Stimulated activated CD4-positive, alpha-beta T cell treated with anti-CD3 and anti-CD28 coated beads, TNF-alpha, amount 100 ng/mL, for 4 hours (primary cell): ENCODE measurements at places on chromosomes 3 and 15.

- no peak for DNase-seq
Measured at GRCh38 chr15:65621638-65622037, at the start of gene SLC24A1. SLC24A1 (plus strand) TSS chr15:65621938; CDS start chr15:65624081, 2,143 bp downstream.

GRCh38 chr3:181839039-181839915, 127.6 kb downstream of the SOX2 start:
- no peak for DNase-seq

- DNase-seq = no peak
Measured at GRCh38 chr3:13584427-13584891, 35.5 kb downstream of the FBLN2 start.

DNA sequence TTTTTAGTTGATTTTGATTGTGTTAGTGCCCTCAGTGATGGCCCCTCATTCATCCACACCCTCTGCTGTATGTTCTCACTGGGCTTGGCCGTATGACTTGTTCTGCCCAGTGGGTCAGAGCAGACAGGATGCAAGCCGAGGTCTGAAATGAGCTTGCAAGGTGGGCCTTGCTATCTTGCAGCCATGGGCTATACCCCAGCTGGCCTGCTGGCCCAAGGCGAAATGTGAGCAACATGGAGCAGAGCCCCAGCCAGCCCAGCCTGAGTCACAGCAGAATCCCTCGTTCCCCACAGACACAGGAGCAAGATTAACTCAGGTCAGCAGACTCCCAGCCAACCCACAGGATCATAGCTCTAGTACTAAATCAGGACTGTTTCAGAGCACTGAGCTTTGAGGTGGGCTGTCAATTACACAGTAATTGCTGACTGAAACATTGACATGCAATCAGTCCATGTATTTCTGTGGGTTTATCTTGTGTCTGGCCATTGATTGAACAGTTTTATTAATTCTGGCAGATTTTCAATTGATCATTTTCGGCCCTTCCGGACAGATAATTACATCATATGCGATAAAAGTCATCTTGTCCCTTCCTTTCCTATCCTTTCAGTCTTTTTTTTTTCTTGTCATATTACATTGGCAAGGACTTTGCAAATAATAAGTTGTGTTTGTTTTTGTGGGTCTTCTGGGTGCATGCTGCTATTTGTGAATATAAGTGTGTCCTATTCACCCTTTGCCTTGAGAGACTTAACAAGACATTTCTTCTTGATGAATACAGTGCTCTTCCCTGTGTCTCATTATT, 27.1 kb downstream of the KLF15 start:
- DNase-seq = no peak

DNA sequence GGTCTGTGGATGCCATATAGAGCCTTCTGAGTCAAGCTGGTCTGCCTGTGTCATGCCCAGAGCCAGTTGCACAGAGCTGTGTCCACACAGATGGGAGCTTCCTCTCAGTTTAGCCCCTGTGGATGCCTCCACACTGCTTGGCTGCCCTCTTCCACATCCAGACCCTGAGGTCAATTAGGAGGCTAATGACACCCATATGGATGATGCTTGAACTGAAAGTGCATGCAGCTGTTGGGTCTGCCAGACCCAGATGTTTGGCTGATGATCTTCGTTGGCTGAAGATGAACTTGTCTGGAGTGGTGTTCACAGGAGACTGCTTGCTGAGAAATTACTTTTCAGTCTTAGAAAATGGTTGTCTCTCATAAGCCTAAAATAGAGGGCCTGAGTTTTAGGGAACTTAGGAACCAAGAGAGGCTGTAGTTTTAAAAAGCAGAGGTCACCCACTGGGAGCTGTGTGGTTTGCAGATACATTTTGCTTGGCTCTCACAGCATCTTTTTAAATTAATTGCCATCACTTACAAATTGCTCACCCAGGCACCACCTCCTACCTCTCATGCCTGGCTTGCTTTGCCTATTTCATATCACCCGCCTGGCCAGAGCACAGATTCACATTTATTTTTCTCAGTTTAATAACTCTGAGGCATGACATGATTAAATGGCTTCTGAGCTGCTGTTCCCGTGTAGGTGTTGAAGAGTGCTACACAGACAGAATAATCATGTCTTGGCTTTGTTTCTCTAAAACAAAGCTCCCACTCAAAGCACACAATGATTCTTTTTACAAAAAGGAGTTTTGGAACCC, 176.1 kb downstream of the MINAR1 start:
- DNase-seq = no peak

DNA sequence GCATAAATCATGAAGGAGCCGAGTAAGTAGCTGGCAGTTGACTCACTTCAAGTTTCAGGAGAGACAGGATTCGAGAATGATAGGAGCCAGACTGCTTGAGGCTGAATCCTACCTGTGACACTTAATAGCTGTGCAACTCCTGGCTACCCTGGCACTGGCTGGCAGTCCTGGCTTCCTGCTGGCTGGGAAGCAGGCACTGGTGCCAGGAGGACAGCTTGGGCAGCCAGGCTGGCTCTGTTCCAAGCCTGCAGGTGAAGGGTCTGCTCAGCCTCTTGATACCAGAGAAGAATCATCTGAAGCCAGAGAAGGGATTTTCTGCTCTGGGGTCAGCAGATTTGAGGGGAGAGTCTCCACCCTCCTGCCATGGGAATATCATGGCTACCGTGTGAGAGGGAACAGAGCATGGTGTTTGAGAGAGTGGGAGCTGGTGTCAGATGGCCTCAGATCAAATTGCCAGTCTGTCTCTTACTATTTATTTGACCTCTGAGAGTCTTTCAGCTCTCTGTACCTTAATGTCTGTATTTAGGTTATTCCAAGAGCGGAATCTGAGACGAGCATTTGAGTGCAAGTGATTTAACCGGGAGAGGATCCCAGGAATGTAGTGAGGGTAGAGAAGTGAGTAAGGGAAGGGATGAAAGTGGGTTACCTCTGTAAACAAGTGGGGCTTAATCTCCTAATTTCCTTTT, 4.4 kb upstream of the XIRP1 start:
- no peak for DNase-seq

DNA sequence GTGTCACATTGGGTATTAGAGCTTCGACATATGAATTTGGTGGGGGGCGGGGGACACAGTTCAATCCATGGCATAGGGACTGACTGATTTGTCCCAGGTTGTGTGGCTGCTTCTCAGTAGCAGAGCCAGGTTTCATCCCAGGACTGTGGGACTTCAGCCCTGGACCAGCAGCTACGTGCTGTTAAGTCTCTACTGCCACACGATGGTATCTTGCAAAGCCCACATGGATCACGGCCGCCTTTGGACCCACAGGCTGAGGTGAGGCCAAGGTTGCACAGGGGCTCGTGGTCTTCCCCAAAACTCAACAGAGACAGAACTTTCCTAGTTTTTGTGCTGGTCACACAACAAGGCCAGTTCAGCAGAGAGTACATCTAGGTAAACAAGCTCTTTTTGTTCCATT, 97.4 kb downstream of the LRRK1 start:
- DNase-seq = no peak

DNA sequence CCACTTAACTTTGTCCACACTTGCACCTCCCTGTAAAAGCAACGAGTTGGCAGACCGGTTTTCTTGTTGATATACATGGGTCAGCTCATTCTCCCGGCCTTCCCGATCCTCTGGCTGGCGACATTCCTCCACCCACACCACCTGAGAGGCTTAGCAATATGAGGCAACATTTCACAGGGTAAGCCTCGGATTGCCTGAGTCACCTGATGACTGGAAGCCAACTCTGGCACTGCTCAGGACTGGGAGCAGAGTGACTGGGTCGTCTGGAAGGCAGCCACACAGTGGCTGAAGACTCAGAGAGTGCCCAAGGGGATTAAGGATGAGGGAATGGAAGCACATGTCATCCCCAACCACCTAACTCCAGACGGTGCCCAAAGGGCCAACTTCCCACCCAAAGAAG, 9.8 kb downstream of the HOMER2 start:
- no peak for DNase-seq

- DNase-seq = no peak
Measured at GRCh38 chr3:64056606-64057180, 33.4 kb upstream of the PSMD6 start.

DNA sequence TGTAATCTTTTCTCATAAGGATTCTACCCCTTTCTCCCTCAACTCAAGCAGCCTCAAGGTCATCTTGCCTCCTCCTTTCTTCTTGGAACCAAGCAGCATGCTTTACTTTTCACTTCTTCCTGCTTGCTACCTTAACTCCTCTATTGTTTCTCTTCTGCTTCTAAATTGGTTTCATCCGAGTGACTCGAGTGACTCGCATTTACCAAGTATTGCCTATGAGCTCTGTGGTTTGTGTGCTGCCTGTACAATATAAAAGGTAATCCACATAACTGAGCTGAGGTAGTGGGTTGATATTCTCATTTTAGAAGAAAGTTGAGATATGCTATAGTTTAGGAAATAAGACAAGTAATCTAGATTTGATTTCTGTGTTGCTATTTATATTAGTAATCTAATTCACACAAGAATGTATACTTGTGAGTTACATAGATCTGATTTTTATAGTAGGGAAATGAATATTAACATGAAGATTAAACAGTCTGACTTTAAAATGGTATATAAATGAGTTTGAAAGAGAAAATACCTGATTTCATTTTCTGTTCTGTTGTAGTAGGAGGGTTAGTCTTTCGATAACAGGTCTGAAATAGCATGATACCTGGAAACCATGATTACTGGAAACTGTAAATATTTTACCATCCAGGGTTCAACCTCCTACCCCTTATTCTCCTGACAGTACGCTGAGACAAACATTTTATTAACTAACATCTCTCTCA, 5.5 kb downstream of the HHLA2 start:
- DNase-seq = no peak
